ENCODE measurements at places on chromosomes 2 and 18. TPM values are rescaled to one million over a fixed set of nuclear protein-coding genes. Genes with fewer than 3 reads are reported as not detected.

DNA sequence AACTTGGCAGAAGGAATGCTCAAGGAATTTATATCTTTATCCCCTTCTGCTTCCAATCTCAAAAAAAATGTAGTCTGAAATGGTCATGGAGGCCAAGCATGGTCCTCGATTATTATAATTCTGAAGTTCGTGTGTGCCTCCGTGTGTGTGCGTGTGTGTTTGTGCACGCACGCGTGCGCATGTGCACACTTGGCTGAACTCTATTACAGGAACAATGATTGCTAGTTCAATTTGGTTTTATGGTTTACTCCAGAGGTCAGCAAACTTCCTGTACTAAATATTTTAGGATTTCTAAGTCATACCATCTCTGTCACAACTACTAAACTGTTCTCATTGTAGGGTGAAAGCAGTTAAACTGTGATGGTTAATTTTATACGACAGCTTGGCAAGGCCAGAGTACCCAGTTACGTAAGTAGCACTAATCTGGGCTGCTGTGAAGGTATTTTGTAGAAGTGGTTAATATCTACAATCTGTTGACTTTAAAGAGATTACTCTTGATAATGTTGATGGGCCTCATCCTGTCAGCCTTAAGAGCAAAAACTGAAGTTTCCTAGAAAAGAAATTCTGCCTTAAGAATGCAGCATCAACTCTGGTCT lies 5.8 kb upstream of the MARCHF7 start:
- no peak overlapping the region for H3K27ac ChIP-seq
- H3K4me1 ChIP-seq = peaks cover 5% of the 10 kb centered on the region
- DNase-seq = no peak
- no peaks in the 10 kb centered on the region for H3K27me3 ChIP-seq

- no peaks in the 10 kb centered on the region for H3K36me3 ChIP-seq
- DNase-seq = no peak
- no peak overlapping the region for H3K27ac ChIP-seq
- H3K27me3 ChIP-seq = peaks cover 7% of the 10 kb centered on the region
- H3K4me1 ChIP-seq = no peaks in the 10 kb centered on the region
- no peak overlapping the region for H3K4me3 ChIP-seq
Measured at GRCh38 chr2:33083699-33084387, 137.1 kb downstream of the LTBP1 start.

- DNase-seq = no peak
- H3K27me3 ChIP-seq = no peaks in the 10 kb centered on the region
- H3K27ac ChIP-seq = no peak overlapping the region
- no peaks in the 10 kb centered on the region for H3K4me1 ChIP-seq
- no peak overlapping the region for H3K4me3 ChIP-seq
Measured at GRCh38 chr2:45391866-45392265, 219.2 kb downstream of the SRBD1 start.

DNA sequence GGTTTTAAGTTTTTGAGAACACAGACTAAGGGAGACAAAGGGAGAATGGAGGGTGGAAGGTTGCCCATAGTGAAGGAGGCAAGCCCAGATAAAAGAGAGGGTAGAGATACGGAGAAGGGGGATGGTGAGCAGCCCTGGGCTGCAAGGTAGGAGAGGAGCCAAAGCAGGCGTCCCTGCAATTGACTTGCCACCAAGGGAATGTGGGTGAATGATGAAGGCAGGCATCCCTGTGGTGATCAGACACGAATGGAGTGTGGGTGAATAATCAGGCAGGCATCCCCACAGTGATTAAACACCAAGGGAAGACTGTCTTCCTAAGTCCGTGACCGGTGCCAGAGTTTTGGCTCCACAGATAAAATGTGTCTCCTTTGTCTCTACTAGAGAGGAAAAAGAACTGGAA lies 16.5 kb upstream of the ALPK2 start:
- peaks cover 25% of the 10 kb centered on the region for H3K4me1 ChIP-seq
- no peaks in the 10 kb centered on the region for H3K36me3 ChIP-seq
- no peaks in the 10 kb centered on the region for H3K27me3 ChIP-seq
- H3K4me3 ChIP-seq = no peak overlapping the region

DNA sequence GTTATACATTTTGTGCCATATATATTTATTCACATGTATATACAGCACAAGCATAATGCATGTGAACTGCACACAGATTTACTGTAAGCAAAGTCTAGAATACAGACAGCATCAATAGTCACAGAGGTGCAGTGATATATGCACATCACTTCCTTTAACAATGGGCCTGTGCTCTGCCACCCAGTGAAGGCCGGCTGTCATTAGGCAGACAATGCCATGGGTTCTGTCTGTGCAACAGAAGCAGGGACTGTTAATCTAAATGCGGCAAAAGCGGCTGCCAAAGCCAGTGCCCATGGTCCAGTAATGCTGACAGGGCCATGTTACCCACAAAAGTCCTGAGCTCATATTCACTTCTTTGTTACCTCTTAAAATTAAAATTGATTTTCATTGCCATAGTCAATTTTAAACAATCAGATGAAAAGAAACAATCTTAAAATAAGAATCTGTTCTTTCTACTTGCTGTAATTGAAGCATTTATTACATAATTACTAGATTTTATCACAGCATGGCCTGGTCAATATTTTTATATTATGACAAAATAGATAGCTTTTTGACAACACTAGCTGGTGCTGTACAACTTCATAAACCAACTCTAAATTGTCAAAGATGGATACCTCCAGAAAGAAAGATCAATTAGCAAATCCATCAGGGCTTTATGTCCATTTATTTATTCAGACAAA lies 232.0 kb downstream of the STK39 start:
- H3K4me3 ChIP-seq = no peak overlapping the region
- no peak overlapping the region for H3K27ac ChIP-seq
- H3K27me3 ChIP-seq = no peaks in the 10 kb centered on the region
- H3K36me3 ChIP-seq = peaks cover 17% of the 10 kb centered on the region
- DNase-seq = no peak

SERPINB12 gene
- total RNA-seq = not detected

All from activated naive CD4-positive, alpha-beta T cell treated with anti-CD3 and anti-CD28 coated beads for 36 hours (primary cell).